ENCODE measurements at places on chromosomes 2 and 18. TPM values are rescaled to one million over a fixed set of nuclear protein-coding genes. Genes with fewer than 3 reads are reported as not detected.

Gene APCDD1
- total RNA-seq: 2.1 TPM

Gene DAW1
- not detected for total RNA-seq

Gene PFN4
- total RNA-seq: not detected

Gene EIF4E2
- total RNA-seq: 101 TPM

Gene FAM237A
- not detected for total RNA-seq

Gene DSG4
- total RNA-seq: not detected

- H3K27me3 ChIP-seq: peaks cover 5% of the 10 kb centered on the region
- H3K4me3 ChIP-seq: no peak overlapping the region
- H3K4me1 ChIP-seq: no peaks in the 10 kb centered on the region
- no peak overlapping the region for H3K27ac ChIP-seq
These were observed 208.7 kb downstream of the CYP26B1 start for GRCh38 chr2:71938659-71939587.

- no peaks in the 10 kb centered on the region for H3K36me3 ChIP-seq
- H3K4me1 ChIP-seq: no peaks in the 10 kb centered on the region
- H3K4me3 ChIP-seq: no peak overlapping the region
These were observed 110.4 kb downstream of the ALK start for GRCh38 chr2:29810956-29811355.

GRCh38 chr18:22018366-22018765, 151.0 kb upstream of the GATA6 start:
- peak; percentile 77 for DNase-seq
- no peak overlapping the region for H3K4me3 ChIP-seq
- H3K36me3 ChIP-seq: no peaks in the 10 kb centered on the region

DNA sequence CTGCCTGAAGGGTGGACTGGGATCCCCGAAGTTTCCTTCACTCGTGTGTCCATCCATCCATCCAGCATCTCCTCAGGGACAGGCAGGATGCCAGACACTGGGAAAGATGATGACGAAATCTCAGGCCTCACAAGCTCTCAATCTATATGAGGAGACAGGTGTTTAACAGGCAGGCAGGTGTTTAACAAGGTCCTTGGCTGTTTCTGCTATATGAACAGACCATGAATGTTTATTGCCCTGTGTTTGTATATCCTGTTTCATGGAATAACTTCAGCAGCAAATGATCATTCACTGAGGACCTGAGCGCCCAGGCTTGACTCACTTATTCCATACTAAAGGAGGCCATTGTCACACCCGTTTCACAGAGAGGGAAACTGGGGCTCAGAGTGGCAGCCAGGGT, 685.8 kb upstream of the HS6ST1 start:
- peaks cover 13% of the 10 kb centered on the region for H3K27me3 ChIP-seq
- no peaks in the 10 kb centered on the region for H3K36me3 ChIP-seq
- no peak overlapping the region for H3K27ac ChIP-seq
- no peak overlapping the region for H3K4me3 ChIP-seq
- H3K4me1 ChIP-seq: no peaks in the 10 kb centered on the region
- DNase-seq: no peak

- H3K36me3 ChIP-seq: no peaks in the 10 kb centered on the region
- H3K4me3 ChIP-seq: no peak overlapping the region
- peaks cover 16% of the 10 kb centered on the region for H3K4me1 ChIP-seq
- H3K27ac ChIP-seq: no peak overlapping the region
- H3K27me3 ChIP-seq: no peaks in the 10 kb centered on the region
- DNase-seq: no peak
These were observed 120.0 kb upstream of the SLC35G4 start for GRCh38 chr18:11489266-11489899.

DNA sequence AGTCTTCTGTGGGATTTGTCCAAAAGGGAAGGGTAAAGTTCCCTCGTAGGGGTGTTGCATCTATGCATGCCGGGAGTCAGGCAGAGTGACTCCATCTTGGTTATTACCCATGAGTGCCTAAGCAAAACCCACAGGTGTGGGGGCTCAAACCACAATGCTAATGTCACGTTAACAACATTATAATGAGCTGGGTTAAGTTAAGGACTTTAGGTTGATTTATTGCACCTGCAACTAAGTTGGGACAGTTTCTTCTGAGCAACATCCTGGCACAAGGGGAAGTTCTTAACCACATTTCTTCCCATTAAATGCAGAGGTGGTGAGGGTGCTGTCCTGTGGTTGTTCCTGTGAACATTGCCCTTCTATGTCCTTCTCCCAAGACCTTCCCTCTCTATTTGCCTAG, 1596.8 kb upstream of the SLC39A10 start:
- H3K4me1 ChIP-seq: no peaks in the 10 kb centered on the region
- no peak overlapping the region for H3K4me3 ChIP-seq
- no peaks in the 10 kb centered on the region for H3K27me3 ChIP-seq
- DNase-seq: no peak

DNA sequence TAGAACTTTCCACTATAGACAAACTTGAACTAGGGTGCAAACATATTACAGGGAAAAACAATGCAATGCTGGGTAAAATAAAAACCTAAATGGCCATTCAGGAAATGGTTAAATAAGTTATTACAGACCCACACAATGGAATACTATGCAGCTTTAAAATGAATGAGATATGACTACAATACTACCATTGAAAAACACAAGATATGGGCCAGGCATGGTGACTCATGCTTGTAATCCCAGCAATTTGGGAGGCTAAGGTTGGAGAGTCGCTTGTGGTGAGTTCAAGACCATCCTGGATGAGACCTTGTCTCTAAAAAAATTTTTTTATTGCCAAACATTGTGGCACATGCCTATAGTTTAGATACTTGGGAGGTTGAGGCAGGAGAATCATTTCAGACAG, 6.8 kb downstream of the PECR start:
- no peak for DNase-seq
- no peak overlapping the region for H3K4me3 ChIP-seq
- no peaks in the 10 kb centered on the region for H3K27me3 ChIP-seq

DNA sequence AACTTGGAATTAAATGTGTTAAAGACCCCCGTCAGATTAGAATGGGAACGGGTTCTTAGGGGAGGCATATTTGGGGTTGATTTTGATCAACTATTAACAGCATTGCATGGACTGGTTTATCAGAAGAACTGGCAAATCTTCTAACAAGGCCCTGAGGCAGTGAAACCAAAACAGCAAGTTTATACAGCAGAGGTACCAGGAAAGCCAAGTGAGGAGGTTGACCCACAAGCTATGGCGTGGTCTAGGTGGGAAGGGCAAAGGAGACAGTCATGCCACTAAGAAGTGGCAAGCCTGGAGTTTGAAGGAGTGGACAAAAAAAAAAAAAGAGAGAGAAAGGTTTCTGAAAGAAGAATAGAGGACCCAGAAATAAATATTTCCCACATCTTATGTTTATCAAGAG, 187.0 kb downstream of the MREG start:
- no peaks in the 10 kb centered on the region for H3K36me3 ChIP-seq
- H3K27me3 ChIP-seq: no peaks in the 10 kb centered on the region
- H3K4me3 ChIP-seq: peak overlapping the region; percentile 31
- no peak for DNase-seq
- H3K4me1 ChIP-seq: peaks cover 59% of the 10 kb centered on the region
- H3K27ac ChIP-seq: peak overlapping the region; percentile 67

DNA sequence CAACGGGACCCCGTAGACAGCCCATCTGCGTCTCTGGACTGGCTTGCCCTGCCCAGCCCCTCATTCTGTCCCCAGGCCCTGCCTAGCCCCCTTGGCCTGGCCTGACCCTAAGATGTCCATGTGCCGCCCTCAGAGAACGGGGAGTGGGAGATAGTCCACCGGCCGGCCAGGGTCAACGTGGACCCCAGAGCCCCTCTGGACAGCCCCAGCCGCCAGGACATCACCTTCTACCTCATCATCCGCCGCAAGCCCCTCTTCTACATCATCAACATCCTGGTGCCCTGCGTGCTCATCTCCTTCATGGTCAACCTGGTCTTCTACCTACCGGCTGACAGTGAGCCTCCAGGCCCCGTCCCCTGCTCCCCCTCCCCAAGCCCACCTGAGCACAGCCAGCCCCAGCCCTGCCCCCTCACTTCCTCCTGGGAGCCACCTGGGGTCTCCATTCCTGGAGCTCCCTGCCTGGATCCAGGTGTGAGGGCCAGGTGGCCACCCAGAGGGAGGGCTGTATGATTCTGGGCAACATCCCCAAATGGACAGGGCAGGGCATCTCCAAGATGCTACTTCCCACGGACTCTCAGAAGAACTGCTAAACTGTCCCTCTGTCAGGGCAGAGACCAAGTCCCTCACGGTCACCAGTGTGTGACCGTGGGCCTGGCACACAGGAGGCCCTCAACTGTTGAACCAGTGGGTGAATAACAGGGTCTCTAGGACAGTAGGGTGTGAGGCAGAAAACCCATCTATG, 4.0 kb downstream of the CHRND start:
- no peaks in the 10 kb centered on the region for H3K36me3 ChIP-seq
- DNase-seq: no peak
- H3K4me3 ChIP-seq: no peak overlapping the region
- H3K27ac ChIP-seq: no peak overlapping the region

GRCh38 chr2:42135381-42136312, 33.5 kb upstream of the EML4 start:
- H3K4me1 ChIP-seq: peaks cover 100% of the 10 kb centered on the region
- peak overlapping the region; percentile 35 for H3K4me3 ChIP-seq
- H3K36me3 ChIP-seq: no peaks in the 10 kb centered on the region
- peak overlapping the region; percentile 86 for H3K27ac ChIP-seq
- DNase-seq: peak; percentile 96

DNA sequence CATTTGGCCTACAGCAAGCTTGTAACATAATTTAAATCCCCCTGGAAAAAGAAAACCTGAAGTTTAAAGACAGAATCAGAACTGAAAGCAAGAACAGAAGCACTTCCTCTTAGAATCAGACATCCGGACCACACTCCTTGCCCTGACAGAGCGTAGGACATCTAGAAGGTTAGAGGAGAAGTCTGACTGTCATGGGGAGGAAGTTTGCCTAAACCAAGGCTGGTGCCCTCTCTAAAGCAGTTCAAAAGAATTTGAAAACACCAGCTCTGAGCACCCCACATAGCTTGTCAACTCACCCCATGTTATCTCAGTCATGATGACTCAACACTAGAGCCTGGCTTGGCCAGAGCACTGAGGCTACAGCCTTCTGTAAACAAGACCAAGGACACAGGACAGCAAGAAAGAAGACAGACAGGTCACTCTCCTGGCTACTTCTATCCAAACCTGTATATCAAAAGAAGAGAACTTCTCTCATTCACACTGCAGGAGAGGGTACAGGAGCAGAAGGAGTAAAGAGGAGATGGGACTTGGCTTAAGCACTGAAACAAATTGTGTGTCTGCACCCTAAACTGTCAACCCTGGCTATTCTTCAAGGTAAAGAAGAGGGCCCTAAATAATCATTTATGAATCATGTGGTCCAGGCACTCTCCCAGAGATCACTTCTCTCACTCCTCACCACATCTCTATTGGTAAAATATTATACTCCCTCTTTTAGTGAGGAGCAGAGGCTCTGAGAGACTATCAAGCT, 198.6 kb downstream of the MEMO1 start:
- peak overlapping the region; percentile 24 for H3K4me3 ChIP-seq
- no peaks in the 10 kb centered on the region for H3K27me3 ChIP-seq
- H3K4me1 ChIP-seq: peaks cover 37% of the 10 kb centered on the region

DNA sequence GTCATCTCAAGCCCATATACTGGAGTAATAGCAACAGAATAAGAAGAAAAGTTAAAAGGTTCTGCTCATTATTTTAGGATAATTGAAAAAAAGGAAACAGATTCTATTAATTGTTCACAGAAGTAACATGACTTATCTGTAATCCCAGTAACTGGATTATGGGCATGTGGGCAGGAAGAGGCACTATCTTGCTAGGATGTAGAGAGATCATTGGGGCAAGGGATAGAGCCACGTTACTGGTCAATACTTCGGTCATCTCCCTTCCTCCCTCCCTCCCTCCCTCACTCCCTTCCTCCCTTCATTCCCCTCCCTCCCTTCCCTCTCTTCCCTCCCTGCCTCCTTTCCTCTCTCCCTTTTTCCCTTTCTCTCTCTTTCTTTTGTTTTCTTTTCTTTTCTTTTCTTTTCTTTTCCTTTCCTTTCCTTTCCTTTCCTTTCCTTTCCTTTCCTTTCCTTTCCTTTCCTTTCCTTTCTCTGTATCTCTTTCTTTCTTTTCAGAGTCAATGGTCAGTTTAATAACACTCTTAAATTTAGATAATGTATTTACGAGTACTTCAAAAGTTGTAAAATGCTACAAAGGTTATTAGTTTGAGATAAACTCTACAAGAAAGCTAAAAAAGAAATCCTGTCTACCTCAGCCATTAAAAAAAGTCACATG, 82.8 kb downstream of the FHOD3 start:
- H3K27ac ChIP-seq: no peak overlapping the region
- no peaks in the 10 kb centered on the region for H3K36me3 ChIP-seq
- H3K27me3 ChIP-seq: no peaks in the 10 kb centered on the region
- H3K4me1 ChIP-seq: no peaks in the 10 kb centered on the region
- no peak overlapping the region for H3K4me3 ChIP-seq
- no peak for DNase-seq

- H3K4me3 ChIP-seq: no peak overlapping the region
- no peak overlapping the region for H3K27ac ChIP-seq
- H3K4me1 ChIP-seq: peaks cover 34% of the 10 kb centered on the region
- DNase-seq: no peak
These were observed 61.1 kb downstream of the FMNL2 start for GRCh38 chr2:152396051-152396511.

DNA sequence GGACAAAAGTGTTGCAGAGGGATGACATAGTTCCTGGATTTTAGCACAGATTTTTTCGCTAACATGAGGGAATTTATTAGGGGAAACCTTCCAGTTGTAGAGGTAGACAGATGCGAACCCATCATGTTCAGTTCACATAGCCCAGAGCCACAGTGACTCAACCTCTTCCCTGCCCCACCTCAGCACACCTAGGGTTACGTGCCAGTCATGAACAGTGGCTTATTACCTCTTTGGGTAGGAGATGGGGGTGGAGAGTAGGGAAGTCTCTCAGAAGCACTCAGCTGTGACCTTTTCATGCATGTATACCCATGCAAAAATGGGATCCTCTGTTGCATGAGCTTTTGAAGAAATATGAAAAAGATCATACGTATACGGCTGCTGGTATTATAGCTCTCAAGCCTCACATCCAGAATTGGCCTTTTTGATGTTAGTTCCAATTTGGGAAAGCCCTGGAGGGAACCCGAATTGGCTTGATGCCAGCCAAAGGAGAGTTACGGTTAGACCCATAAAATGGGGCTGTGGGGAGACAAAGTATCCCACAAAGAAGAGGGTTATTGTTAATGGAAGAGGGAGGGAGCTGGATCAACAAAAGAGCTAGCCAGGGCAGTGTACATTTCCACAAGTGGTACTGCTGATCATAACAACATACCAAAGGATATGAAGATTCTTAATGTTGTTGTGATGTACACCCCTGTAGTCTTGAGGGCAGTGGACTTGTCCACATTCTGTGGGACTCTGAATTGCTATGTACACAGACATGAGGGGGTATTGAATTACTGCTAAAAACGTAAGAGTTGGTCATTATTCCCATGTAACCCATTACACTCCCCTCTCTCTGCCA, 4.9 kb downstream of the TANC1 start:
- H3K4me3 ChIP-seq: no peak overlapping the region
- peaks cover 27% of the 10 kb centered on the region for H3K4me1 ChIP-seq
- no peak overlapping the region for H3K27ac ChIP-seq
- peaks cover 28% of the 10 kb centered on the region for H3K27me3 ChIP-seq
- no peak for DNase-seq
